ENCODE measurements at places on chromosomes 1 and 21.

GRCh38 chr1:218633238-218633988 lies 288.3 kb downstream of the TGFB2 start:
- no peak for DNase-seq

DNA sequence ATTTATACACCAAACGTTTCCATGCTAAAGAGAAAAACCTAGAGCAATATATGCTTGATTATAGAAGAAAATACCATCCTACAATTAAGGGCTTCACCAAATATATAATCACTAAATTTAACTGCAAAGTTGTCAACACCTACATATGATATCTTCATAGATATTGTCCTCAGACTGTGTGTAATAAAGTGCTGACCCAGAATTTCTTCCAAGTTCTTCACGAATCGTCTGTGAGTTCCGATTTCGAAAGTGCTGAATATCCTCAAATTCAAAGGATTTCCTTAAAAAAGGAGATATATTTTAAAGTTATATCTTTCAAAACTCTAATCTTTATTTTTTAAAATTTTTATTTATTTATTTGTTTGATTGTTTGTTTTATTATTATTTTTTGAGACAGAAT lies 41.9 kb upstream of the BCAS2 start:
- DNase-seq: no peak

- DNase-seq: no peak
Measured at GRCh38 chr1:241457421-241457820, 62.1 kb downstream of the FH start.

- no peak for DNase-seq
Measured at GRCh38 chr1:3852711-3853485, 4.1 kb downstream of the CEP104 start.

DNA sequence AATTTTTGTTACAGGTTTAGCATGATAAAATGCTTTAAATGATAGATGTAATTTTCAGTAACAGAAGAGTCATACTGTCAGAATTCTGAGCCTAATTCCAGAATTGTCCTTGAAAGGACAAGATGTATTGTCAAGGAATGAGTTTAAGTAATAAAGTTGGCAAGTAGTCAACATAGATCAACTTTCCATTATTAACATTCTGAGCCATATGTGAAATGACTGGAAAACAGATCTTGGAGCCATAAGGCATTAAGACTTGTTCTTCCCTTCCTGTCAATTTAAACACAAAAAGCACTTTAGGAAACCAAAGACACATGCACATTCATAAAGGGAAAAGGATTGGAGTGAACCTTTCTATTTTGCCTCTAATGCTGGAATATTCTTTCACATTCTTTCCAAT lies 107.0 kb downstream of the ODF2L start:
- DNase-seq: no peak

DNA sequence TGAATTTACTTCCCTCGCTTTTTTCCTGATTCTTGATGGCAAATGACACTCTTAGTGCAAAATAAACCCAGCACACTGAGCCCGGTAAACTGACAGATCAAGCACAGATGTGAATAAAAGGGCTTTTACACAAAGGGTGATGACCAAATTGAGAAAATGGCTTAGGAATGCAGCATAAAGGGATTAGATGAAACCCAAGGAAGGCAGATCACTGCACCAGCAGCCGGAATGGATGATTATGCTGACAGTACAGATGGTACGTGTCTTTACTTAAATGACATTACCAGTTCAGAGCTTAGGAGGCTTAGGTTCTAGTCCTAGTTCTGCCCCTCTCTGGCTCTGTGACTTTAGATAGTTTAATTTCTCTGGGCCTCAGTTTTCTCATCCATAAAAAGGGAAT lies 12.0 kb downstream of the PKP1 start:
- DNase-seq: no peak

DNA sequence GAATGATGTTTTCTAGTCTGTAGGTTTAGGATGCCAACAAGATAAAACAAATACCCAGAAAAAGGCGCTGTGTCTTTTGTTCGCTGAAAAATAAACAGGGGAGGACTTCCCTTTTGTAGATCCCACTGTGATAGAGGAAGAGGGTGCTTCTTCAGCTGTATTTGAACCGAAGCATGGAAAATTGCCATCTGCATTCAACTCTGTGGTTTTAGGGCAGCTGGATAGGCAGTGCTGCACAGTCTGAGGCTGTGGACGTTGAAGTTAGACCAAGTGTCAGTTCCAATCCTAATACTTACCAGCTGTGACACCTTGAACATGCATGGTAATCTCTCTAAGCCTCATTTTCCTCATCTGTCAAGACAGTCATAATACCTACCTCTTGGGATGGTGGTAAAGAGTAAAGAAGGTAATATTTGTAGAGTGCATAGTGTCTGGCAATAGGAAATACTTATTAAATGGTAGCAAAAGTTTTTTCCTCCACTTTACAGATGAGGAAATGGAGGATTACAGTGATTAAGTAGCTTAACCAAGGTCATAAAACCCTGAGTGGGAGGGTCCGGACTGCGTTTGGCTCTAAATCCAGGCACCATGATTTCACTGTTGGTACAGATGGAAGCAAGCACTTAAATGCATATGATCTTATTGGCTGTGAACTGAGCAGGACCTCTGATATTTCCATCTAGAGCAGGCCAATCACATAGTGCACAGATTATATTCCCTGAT lies 48.5 kb downstream of the UTP25 start:
- no peak for DNase-seq

DNA sequence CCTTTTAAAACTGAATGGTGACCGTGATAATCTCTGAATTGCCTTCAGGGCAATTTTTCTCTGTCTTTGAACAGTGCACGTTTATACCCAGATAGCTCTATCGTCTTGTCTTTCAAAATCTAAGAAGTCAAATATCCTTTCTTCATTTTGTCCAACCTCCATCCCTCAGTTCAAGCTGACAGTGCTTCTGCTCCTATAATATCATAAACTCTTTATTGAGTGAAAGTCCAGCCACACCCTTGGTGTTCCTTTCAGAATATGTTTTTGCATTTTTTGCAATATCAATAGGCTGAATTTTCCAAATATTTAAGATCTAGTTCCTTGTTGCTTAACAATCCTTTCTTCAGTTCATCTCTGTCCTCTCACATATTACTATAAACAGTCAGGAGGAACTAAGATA lies 35.1 kb upstream of the FRRS1 start:
- no peak for DNase-seq

DNA sequence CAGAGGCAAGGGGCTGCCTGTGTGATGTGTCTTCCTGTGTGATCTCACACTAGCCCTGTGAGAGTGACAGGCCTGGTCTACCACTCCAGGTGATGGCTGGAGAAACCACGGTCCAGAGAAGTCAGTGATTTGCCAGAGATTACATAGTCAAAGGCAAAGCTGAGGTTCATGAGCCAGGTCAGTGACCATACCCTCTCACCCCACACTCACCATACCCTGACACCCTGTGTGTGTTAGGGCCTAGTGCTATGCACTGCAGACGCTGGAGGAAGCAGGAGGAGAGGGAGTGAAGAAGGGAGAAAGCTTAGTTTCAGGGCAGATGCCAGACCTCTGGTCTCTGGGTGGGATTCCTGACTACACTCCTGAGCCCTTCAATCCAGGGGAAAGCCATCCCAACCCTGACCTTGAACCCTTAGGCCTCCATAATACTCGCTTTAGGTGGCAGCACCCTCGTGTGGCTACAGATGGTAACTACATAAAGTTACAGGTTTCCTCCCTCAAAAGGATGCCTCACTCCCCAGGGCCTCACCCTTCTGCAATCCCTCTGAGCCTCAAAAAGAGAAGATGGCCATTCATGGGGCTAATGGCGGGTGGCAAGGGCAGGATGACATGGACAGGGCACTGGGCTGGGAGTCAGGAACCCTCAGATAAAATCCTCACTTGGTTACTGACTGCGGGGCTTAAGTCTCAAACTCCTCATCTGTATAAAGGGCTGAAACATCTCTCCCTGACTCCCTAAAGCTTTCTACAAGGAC lies 20.8 kb upstream of the SDC3 start:
- DNase-seq: peak; percentile 20

DNA sequence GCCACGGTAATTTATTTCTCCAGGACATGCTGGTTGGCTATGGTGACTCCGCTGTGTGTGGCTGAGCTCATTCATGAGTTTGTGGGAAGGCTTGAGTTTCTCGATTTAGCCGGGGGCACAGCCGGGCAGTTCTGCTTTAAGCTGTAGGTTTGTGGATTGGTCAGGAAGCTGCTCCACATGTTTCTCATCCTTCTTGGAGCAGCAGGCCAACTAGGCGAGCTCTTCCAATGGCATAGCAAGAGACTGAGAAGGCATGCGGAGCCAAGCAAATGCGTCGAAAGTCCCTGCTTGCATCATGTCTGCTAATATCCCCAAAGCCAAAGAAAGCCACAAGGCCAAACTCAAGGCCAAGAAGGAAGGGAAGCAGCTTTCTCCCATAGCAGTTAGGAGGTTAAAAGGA lies 71.6 kb upstream of the GREM2 start:
- DNase-seq: no peak

DNA sequence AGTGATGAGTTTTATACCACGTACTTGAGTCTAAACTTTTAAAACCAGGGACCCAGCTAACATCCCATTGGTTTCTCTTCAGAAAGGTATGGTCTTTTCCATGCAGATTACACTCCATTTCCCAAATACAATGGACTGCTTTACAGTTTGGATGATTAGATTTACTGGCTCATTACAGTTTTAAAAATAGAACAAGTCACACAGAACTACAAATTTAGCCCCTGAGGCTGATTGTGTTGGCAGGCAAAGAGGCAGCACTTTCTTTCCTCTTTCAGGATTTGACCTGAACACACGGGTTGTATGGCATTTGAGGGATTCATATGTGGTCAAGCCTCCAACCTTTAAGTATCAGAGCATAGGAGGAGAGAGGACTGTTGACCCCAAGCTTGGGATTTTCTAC lies 21.8 kb upstream of the VTCN1 start:
- DNase-seq: no peak

GRCh38 chr1:183543619-183544204 lies 46.5 kb downstream of the NCF2 start:
- DNase-seq: peak; percentile 39

GRCh38 chr1:52867087-52867863 lies 24.7 kb downstream of the ZYG11A start:
- no peak for DNase-seq

DNA sequence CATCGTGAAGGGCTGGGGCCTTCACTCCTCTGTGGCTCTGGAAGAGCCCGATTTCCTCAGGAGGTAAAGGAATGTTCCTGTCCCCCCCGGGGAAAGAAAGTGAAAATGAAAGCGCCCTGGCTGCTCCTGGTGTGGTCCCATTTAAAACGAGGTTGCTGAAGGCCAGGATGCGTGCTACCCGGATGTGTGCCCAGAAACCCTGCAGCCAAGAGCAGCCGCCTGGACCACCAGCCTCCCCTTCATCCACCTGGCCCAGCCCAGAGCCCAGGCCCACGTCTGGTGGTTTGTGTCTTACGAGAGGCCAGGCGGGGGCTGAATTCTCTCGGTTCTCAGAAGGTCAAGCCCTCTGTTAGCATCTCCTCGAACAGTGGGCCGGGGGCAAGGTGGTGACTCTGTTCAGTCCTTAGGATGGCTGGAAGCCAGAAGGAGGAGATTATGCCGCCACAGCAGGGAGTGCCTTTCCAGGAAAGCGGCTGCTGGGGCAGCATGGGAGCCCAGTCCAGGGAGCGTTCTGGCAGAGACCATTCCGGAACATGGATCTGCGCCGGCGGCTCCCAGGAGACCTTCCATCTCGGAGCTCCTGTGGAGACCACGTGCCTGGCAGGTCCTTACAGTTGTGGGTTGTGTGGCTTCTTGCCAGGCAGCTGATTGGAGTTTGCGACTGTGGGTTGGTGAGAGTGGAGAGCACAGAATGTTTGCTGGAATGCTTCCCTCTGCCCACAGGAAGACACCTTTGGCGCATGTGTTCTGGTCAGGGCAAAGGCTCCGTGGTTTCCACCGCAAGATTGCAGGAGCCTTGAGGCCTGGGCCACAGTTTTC lies 1.4 kb downstream of the GUK1 start:
- DNase-seq: no peak

All from SW 1271 (cell line).